ENCODE measurements at places on chromosomes 12 and 14. TPM values are rescaled to one million over a fixed set of nuclear protein-coding genes. Genes with fewer than 3 reads are reported as not detected.

DNA sequence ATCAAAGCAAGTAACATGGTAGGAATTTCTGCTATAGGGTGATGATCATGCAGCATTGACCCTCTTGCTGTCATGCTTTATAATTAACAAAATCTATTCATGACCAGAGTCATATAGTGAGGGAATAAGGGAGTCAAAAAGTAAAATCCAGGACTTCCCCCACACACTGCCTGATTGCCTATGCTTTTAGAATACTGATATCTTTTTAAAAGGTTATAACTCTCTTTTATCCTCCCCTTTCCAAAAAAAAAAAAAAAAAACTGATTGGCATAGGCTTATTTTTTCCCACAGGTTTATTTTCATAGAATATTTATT lies 51.4 kb downstream of the ZFP36L1 start:
- no peak for DNase-seq

DNA sequence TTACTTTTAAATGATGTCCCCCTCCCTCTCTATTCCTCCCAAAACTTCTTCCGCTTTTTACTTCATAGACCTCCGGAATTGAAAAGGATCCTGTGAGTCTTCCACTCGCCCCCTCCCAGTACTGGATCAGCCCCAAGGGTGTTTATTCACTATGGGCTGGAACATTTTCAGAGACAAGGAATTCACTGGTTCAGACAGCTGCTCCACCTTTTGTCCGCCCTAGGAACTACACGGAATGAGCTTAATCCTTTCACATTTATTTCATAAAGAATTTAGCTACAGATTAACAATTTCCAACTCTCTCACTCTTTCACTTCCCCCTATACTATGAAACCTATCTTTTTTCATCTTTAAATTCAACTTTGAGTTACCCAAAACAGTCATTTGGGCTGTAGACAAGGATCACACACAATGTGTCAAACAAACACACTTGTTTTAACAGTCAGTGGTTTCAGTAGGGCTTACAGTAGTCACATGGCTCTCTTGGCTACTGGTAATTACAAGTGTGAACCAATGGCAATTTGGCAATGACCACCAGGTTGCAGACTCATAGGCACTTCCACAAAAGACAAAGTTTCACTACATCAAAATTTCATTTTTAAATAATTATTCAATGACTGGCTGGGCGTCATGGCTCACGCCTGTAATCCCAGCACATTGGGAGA lies 20.6 kb downstream of the CNIH1 start:
- peak; percentile 69 for DNase-seq

GRCh38 chr12:127677537-127678131 lies 589.3 kb upstream of the TMEM132C start:
- peak; percentile 44 for DNase-seq

DNA sequence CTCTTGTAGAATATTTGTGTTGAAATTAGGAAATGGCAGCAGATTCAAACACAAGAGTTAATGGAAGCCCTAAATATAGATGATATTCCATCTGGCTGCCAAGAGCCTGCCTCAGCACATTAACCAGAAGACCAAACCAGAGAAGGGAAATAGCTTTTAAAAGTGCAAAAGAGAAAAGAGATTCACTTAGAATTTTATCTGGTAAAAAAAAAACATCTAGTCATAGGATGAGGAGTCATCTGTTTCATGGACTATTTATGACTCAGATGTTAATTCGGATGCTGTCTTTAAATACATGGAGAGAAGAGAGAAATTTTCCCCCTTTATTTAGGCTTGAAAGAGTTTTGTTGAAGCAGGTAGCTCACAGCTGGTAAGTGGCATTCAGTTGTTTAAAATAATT lies 201.6 kb upstream of the NUDT4 start:
- DNase-seq = no peak

GRCh38 chr14:73014105-73014504 lies 12.8 kb downstream of the ZFYVE1 start:
- no peak for DNase-seq

DNA sequence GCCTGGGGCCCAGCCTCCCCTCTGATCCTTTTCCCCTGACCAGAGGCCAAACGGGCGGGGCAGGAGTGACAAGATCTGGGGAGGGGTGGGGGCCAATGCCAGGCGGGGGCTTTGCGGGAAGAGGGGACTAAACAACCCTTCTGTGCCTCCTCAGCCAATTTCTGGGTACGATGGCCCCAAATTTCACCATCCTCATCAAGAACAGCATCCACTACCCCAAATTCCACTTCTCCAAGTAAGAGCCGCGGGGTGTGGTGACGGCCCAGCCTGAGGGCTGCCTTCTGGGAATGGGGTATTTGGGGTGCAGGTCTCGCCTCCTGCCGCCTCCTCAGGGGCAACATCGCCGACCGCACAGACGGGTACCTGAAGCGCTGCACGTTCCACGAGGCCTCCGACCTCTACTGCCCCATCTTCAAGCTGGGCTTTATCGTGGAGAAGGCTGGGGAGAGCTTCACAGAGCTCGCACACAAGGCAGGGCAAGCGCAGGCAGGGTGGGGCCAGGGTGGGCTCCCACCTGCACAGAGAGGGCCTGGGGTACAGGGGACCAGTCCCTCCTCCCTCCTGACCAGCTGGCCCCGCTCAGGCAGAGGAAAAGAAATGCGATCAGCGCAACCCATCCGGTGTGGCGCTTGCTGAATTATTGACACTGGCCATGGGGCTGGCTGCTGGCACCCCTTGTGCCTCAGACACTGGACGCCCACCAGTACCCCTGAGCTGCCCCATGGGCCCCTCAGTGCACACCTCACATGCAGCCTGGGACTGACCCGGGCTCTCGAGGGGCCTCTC lies 1.7 kb downstream of the P2RX2 start:
- DNase-seq = no peak

- DNase-seq = no peak
Measured at GRCh38 chr14:68586896-68587751, 205.7 kb downstream of the ZFP36L1 start.

GRCh38 chr12:11540615-11541310 lies 108.7 kb upstream of the ETV6 start:
- DNase-seq = no peak

DNA sequence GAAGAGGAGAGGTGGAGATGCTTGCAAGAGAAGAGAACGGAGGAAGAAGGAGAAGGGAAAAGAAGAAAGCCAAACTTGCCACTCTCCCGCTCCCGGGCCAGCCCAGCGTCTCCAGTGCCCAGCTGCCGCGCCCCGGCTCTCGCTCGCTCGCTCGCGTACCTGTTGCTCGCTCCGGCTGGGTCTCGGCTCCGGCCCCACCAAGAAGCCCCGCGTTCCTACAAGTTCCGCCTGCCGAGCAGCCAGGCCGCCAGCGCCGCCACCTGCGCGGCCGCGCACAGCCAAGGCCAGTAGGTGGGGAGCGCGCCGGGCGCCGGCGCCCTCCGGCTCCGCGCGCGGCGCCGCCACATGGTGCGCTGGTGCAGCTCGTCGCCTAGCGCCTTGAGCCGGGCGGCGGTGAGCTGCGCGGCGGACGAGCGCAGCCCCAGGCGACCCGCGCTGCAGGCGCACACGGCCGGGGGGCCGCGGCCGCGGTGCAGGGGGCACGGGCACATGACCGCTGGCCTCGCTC lies 370 bp downstream of the HRK start:
- DNase-seq = peak; percentile 70

GRCh38 chr14:53470351-53471043 lies 317.4 kb upstream of the DDHD1 start:
- no peak for DNase-seq

AQP2 gene
- not detected for total RNA-seq

ANKS1B gene
- 0.38 TPM for total RNA-seq

TAS2R43 gene
- 1.6 TPM for total RNA-seq

ABCD2 gene
- total RNA-seq = not detected

CCDC177 gene
- not detected for total RNA-seq

Data from dermis microvascular lymphatic vessel endothelial cell (primary cell).